ENCODE measurements at places on chromosomes 3 and 15.

GRCh38 chr15:96123028-96123400 is 207.5 kb upstream of the NR2F2 start:
- no peak for DNase-seq

- no peak for DNase-seq
Measured at GRCh38 chr3:47283193-47283537, 421 bp downstream of the KLHL18 start.

DNA sequence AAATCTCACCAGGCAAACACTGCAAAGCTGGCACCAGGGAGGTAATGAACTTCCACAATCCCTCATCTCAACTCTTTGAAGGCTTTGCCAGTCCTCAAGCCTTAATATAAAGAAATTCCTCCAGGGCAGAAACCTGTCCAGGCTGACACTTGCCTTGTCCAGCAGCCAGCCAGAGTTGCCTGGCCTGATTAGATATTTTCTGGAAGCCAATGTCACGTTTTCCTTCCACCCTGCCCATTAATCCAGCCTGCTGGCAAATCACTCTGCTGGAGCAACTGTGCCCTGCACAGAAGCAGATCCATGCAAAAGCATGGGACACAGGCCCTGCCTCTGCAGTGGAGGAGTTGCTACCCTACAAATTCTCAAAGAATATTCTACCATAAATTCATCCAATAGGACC is 56.5 kb downstream of the HEG1 start:
- DNase-seq, result no peak

DNA sequence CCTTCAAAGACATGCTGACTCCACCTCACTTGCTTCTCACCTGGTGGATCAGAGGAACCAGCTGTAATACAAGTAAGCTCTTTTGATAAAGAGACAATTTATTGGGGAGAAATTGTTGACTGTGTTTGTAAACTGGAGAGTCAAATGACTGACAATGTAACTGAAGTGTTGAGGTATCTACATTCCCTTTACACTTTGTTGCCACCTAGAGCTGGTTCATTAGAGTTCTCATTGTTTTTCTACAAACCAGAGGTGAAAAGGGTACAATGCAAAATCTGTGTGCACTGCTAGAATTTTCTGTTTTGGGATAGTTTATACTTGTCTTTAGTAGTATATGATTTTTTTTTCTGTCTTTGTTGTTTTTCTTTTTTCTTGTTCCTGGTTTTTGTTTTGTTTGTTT is 8.7 kb upstream of the LRRC58 start:
- no peak for DNase-seq

GRCh38 chr15:41584636-41585126 is 25.7 kb downstream of the TYRO3 start:
- DNase-seq, result no peak

DNA sequence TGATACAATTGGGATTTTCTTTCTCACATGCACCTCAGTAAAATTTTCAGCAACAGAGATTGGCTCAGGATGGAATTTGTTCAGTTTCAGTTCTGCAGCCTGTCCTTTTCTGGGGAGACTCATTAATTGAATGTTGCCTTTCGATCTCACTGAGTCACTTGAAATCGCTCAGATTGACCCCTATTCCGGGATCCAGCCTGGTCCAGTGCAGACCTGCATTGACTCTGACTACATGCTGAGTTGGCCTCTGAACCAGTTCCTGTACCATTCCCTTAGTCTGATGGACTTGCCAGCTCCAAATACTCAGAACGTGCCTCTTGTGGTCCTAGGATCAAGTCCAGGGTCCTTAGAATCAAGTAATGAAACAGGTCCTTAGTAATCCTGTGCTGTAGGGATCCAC is 9.4 kb downstream of the IGF1R start:
- DNase-seq, result no peak

- DNase-seq, result no peak
Measured at GRCh38 chr15:49898575-49899283, 220.3 kb downstream of the ATP8B4 start.

- DNase-seq, result no peak
Measured at GRCh38 chr3:8903191-8903590, 60.1 kb downstream of the RAD18 start.

DNA sequence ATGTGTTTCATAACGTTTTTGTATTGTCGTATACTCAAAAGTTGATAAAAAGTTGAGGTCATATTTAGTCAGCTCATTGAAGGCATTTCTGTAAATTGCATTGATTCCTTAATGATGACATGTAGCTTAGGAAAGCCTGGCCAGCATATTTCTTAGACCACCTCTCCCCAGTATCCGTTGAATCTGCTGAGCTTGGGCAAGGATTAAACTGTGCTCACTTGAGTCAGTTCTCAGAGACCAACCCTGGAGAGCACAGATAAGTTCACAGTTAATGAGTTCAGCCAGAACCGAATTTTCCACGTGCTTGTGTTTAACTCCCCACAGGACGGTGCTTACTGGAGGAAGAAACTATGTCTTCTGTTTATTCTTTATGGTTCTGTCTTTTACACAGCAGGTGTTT is 132.7 kb downstream of the SLC25A26 start:
- no peak for DNase-seq

- no peak for DNase-seq
Measured at GRCh38 chr3:11140030-11140712, 14.1 kb upstream of the HRH1 start.

Data from SW 1271 (cell line).